Activated CD4-positive, CD25-positive, alpha-beta regulatory T cell treated with anti-CD3 and anti-CD28 coated beads, Interleukin-2, amount 50 U/mL, for 24 hours (primary cell): ENCODE measurements at places on chromosomes 7 and 10.

- no peak for ATAC-seq
Measured at GRCh38 chr10:67259319-67259929, 333.6 kb downstream of the LRRTM3 start.

- no peak for ATAC-seq
Measured at GRCh38 chr10:17022896-17023295, 106.7 kb downstream of the CUBN start.

GRCh38 chr7:65554-65953, 126.8 kb upstream of the FAM20C start:
- no peak for ATAC-seq

GRCh38 chr10:18402853-18403252, 248.5 kb downstream of the NSUN6 start:
- ATAC-seq: no peak

DNA sequence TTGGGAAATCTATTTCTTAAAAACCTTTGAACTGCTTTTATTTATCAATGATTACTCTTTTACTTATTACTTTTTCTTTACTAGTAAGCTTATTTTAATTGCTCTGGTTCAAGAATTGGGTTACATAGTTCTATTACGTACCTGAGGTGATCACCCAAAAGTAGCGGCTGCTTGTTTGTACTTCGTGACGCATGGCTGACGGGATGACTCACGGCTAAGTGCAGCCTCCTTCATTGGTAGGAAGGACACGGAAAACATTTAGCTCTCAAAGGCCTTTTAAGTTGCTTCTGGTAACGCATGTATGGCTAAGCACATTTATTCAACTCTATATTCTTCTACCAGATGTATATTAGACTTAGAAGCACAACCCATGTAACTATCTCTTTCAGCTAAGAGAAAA, 285.8 kb upstream of the SP4 start:
- no peak for ATAC-seq

GRCh38 chr7:82623812-82624211, 180.2 kb upstream of the CACNA2D1 start:
- ATAC-seq: no peak

- ATAC-seq: no peak
Measured at GRCh38 chr10:6124666-6125065, 35.8 kb downstream of the RBM17 start.

DNA sequence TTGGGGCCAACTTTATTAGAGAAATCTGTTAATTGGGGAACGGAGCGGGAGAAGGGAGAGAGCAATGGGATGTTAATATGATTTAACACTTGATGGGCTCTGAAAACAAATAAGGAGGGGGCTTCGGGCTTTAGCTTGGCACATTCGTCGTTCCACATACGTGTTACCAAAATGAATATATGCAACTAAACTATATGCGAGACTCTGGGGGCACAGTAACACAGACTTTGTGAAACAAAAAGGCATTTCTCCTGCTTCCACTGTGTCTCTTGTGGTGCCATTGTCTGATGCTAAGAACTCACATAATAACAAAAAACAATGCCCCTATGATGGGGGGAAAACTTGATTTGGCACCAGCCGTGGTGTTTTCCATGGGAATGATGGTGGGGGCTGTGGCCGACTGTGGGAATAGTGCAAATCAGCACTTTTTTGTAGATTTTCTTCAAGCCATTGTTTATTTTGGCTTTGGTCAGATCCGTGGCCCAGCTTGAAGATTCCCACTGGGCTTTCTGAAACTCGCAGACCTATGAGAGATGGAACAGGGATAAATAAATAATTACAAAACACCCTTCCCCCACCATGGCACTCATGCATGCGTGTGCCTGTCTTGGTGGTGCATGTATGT, 2.2 kb upstream of the MXI1 start:
- no peak for ATAC-seq

GRCh38 chr10:28400681-28401080, 97.8 kb upstream of the MPP7 start:
- ATAC-seq: no peak

DNA sequence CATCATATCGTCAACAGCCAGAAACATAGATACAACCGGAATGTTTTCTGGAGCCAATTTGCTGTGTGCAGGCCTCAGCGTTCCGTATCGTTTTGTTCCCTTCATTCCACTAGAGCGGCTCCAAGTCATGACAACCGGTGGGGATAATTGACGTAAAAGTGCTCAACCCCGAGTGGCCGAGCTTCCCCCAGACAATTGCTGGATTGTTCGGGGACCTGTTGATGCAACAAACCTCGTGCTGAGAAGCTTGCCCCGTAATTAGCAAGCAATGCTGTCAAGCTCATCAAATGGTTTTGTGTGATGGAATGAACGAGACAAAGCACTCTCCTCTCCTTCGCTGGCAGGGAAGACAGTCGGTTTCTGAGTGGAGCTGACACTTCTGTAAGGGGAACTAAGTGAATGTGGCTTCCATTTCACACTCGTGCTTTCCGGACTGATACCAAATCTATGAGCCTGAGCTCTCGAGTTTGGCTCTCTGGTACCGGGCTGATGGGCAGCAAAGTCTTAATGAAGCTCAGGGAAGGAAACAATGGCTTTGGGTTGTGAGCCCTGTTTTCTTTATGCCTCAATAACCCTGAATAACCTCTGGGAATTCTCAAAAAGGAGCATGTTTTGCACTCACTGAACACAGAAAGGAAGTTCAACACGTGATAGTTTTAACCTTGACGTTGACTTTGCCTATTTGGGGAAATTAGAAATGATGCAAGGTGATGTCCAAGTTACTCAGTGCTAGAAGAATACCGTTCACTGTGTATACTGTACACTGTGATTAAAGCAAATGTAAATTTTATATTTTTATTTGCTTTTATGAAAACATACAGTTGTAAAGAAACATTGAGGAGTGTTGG, 220.5 kb downstream of the BAMBI start:
- ATAC-seq: no peak

- no peak for ATAC-seq
Measured at GRCh38 chr10:33335801-33336581, 1.5 kb upstream of the NRP1 start.

DNA sequence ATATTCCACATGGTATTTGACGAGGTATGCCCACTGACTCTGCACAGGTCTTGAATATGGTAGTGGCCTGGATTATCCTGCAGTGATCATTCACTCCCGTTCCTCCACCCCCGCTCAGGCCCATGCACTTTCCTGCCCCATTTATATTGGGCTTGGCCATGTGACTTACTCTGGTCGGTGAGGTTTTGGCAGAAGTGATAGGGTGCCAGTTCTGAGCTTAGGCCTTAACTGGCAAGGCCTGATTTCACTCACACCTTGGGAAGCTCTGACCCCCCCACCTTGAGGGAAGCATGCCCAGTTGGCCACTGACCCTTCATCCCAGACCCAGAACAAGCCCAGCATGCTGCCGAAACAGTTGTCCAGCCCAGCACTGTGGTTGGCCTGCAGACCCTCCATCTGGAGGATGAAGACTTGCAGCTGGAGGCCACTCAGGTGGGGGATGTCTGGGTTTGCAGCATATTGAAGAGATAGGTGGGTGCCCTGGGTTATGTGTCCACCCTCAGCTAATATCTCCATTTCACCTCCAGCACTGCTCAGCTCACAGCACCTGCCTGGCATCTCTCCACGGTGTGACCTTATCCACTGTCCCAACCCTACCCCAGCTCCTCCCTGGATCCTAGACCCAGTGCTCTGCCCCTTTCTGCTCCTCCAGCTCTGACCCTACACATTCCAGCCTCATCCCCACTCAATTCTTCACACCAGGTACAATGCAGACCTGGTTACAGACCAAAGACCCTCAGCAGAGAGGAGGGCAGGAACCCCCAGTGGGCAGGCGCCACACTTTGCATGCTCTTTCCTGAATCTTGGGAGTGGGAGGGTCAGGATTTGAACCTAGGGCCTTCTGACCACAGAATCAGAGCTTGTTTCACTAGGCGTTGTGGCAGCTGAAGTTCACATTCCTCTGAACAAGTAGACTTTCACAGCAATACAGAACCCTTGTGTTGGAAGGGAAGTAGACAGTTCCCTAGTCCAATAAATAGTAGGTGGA, 138.1 kb upstream of the CHST15 start:
- peak; percentile 53 for ATAC-seq

DNA sequence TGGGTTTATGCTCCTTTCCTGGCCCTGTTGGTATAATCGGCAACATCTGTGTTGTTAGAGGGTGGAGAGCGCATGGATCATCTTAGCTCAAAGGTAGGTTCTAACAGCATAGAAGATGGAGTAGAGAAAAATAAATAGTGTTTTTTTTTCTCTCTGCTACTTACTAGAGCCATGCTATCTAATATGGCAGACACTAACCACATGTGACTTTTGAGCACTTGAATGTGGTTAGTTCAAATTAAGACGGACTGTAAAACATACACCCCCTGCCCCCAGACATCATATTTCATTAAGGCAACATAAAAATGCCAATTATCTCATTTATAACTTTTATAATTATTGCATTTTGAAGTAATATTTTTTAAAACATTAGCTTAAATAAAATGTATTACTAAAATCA, 525.1 kb downstream of the KIF20B start:
- no peak for ATAC-seq

GRCh38 chr10:119090026-119090795, 9.6 kb upstream of the EIF3A start:
- ATAC-seq: peak; percentile 93

DNA sequence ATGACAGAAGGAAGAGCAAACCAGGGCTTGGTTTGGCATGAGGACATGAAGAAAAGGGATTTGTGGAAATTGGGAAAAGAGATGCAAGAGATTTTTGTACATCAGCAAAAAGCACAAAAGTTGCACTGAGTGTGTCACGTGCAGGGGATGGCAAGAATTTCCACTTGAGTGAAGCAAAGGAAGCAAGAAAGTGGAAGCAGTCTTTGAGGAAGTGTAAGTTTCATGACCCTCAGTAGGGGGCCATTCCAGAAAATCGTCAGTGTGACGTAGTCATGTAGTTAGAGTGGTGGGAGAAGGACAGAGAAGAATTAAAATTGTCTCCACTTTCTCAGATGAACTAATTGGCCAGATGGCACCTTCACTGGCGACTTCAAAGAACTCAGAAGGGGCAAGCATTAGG, 123.3 kb upstream of the FZD1 start:
- no peak for ATAC-seq

GRCh38 chr7:13980474-13980873, 9.0 kb downstream of the ETV1 start:
- no peak for ATAC-seq

GRCh38 chr7:47254081-47254977, 327.6 kb downstream of the TNS3 start:
- ATAC-seq: peak; percentile 48

GRCh38 chr10:7161484-7162250, 249.2 kb downstream of the SFMBT2 start:
- ATAC-seq: no peak

GRCh38 chr10:45454859-45455258, 80.8 kb downstream of the ALOX5 start:
- ATAC-seq: no peak

GRCh38 chr10:78443900-78444571, 410.4 kb downstream of the RPS24 start:
- no peak for ATAC-seq

GRCh38 chr10:92712016-92712889, 22.5 kb downstream of the HHEX start:
- peak; percentile 64 for ATAC-seq

GRCh38 chr7:2138146-2138765, 94.5 kb downstream of the MAD1L1 start:
- ATAC-seq: peak; percentile 60

DNA sequence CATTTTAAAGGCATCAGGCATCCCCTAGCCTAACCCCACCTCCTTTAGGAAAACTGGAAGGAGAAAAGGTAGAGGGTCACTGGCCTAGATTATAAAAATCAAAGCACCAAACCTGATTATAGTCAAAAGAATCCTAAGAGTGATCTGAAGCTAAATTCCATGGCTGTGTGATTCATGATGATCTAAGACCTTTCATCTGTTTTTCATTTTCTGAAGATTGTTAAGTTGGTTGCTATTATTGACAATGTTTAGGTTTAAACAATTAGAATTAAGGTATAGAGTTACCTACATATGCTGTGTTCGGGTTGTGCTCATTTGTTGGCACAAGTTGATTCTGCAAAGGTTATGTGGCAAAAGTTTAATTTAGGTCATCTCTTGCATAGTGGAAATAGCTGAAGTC, 148.7 kb downstream of the BICC1 start:
- ATAC-seq: no peak

DNA sequence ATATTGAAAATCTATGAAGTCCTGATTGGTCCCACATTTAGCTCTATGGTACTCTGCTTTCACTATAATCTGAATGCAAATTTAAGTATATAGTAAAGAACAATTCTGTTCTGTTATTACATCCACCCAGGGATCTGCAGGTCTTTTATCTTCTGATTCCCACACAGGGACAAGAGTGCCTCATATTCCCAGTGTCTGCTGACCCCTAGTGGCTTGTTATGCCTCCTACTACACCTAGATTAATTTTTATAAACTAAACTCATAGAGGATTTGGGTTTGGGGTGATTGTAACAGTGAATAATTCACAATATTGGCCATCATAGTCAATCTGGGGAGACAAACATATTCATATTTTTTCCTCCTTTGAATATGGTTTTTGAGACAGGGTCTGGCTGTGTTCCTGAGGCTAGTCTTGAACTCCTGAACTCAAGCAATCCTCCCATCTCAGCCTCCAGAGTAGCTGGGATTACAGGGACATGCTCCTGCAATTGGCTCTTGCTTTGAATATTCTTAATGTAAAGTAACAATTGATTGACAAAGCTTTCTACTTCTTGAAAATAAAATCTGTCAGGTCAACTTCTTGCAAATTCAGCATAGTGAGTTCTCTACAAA, 282.1 kb downstream of the KCND2 start:
- ATAC-seq: no peak

DNA sequence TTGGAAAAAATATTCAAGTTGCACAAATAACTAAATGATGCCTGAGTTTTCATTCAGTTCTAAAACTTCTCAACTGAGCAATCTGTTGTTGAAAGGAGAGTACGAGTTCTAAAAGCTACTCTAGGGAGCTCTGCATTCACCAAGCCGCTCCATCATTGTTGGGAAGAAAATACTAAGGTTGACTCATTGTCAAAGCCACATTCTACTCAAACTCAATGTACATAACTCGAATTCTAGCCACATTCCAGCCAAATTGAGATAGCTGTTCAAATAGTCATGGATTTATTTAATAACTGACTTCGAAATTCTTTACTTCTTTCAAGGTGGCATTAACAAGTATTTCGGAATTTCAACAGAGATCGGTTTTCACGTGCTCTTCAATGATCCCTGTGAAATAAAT, 63.4 kb downstream of the KIAA1217 start:
- no peak for ATAC-seq

- no peak for ATAC-seq
Measured at GRCh38 chr7:47433564-47433895, 148.4 kb downstream of the TNS3 start.
